ENCODE measurements at places on chromosomes 12 and 14.

DNA sequence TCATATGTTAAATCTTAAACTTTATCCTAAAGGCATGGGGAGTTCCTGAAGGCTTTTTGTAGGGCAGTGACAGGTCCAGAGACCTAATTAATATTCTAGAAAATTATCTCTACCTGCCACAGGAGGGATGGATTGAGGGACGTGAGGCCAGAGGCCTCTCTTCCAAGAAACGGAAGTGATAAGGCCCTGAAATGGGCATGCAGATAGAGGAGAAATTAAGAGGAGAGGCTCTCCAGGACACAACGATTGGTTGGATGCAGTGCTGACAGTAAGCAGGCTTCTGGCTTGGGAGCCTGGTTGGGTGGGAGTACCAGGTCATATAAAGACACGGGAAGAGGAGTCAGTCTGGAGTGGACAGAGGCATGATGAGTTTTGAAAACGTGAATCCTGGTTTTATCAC, 3.1 kb upstream of the BORCS5 start:
- no peak for DNase-seq

DNA sequence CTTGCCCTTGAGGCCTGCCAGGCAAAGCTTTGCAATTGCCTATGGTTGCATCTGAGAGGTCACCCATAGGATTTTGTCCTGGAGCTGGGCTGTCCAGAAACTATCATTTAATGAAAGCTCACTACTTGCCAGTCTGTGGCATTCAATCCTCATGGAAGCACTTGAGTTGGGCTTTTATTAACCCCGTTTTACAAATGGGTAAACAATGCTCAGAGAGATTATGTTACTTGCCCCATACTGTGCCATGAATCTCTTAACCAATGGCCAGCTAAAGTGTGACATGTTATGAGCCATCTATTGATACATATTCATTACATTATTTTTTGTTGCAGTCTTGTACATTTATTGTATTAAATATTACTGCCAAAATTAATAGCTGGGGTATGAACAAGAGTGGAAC, 35.9 kb downstream of the PDZRN4 start:
- DNase-seq = no peak

- no peak for DNase-seq
Measured at GRCh38 chr14:44384093-44384492, 123.0 kb downstream of the FSCB start.

DNA sequence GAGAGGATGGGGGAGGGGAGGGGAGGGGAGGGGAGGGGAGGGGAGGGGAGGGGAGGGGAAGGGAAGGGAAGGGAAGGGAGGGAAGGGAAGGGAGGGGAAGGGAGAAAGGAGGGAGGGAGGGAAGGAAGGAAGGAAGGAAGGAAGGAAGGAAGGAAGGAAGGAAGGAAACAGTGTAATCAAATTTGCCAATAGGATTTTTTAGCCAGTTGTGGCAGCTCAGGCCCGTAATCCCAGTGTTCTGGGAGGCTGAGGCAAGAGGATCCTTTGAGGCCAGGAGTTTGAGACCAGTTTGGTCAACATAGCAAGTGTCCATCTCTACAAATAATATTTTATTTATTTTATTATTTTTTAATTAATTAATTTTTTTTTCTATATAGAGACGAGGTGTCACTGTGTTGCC, 19.4 kb downstream of the AICDA start:
- no peak for DNase-seq

DNA sequence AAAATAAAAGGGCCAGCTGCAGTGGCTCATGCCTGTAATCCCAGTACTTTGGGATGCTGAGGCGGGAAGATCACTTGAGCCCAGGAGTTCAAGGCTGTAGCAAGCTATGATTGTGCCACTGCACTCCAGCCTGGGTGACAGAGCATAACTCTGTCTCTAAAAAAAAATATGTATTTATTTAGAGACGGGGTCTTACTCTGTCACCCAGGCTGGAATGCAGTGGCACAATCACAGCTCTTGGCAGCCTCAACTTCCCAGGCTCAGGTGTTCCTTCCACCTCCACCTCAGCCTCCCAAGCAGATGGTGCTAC, 179.3 kb upstream of the ATF7IP start:
- no peak for DNase-seq

GRCh38 chr12:116303066-116303465, 25.6 kb upstream of the MED13L start:
- no peak for DNase-seq

- no peak for DNase-seq
Measured at GRCh38 chr12:128313931-128314330, 47.0 kb downstream of the TMEM132C start.

DNA sequence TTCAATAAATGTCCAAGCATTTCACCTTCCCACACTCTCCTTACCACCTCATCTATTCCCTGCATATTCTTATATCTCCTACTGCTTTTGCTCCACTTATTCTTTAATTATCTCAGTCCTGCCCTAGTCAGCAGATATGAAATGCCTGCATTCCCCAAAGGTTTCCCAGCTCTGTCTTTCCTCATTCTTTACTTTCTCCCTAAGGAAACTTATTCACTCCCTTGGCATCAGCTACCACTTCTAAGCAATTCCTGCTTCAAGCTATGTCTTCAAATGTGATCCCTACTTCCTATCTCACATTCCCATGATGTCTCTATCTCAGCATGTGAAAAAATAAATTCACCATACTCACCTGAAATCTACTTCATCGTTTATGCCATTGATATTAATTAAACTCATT, 111.8 kb downstream of the CAPZA3 start:
- no peak for DNase-seq

DNA sequence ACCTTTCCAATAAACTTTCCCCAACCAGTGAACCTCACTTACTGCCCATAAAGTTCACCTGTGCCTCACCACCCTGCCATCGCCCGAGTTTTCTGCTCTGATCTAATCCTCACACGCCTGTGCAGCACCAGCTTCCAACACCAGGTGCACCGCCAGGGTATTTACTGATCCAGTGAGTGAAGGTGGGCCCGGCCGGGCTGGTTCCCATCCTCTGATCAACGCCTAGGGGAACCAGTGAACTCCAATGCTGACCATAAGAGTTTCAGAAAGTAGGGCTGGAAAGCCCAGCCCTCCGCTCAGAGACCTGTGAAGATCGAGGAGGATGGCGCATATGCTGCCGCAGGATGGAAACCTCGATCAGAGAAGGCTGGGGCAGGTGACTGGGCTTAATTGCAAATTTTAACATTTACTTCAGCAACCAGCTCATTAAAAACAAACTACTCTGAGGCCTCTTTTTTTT, 685 bp upstream of the MYL6B start:
- peak; percentile 57 for DNase-seq

GRCh38 chr12:115364921-115365320, 680.9 kb upstream of the TBX3 start:
- no peak for DNase-seq

GRCh38 chr12:56253091-56253490, 5.1 kb downstream of the ANKRD52 start:
- no peak for DNase-seq

All from activated CD4-positive, alpha-beta T cell treated with anti-CD3 and anti-CD28 coated beads, Interleukin-2, amount 50 U/mL, for 24 hours (primary cell).